Activated CD8-positive, alpha-beta memory T cell treated with anti-CD3 and anti-CD28 coated beads for 1 hour (primary cell): ENCODE measurements at places on chromosomes 5 and 9.

DNA sequence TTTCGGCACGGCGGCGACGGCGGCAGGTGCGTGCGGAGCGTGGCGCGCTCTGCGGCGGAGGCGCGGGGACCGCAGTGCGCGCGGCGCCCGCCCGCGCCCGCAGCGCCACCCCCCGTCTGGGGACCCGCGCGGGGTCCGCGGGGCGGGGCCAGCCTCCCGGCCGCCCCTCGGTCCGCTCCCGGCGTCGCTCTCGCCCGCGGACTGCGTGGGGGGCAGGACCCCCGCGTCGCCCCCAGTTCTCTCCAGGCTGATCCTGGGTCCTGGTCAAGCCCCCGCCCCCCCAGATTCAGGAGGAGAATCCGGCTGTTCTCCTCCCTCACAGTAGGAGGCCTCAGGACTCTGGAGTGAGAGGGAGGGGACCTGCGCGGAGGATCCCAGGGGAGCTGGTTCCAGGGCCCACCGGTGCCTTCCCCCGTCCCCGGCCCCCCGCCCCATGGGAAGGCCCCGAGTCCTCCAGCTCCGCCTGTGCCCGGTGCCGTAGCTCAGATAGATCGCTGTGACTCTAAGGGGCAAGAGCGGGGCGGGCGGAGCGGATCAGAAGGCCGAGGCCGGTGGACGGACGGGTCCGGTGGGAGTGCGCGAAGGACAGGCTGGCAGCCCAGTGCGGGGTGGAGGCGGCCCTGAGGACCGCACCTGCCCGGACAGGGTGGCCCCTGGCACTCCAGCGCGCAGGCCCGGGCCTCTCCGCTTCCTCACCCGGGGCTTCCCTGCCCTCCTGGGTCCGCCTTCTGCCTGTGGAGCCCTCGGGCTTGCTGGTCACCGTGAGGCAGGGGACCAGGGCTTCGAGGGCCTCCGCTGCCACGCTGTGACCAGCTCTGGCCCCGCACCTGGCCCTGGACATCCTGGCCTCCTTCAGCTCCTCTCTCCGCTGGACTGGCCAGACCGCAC is at the start of gene RNF208:
Gene RNF208, minus strand, starts transcription at position 51 of the 888 bp plus-strand sequence. CDS start 1,028 bp downstream, outside the sequence.
- no peak for DNase-seq

DNA sequence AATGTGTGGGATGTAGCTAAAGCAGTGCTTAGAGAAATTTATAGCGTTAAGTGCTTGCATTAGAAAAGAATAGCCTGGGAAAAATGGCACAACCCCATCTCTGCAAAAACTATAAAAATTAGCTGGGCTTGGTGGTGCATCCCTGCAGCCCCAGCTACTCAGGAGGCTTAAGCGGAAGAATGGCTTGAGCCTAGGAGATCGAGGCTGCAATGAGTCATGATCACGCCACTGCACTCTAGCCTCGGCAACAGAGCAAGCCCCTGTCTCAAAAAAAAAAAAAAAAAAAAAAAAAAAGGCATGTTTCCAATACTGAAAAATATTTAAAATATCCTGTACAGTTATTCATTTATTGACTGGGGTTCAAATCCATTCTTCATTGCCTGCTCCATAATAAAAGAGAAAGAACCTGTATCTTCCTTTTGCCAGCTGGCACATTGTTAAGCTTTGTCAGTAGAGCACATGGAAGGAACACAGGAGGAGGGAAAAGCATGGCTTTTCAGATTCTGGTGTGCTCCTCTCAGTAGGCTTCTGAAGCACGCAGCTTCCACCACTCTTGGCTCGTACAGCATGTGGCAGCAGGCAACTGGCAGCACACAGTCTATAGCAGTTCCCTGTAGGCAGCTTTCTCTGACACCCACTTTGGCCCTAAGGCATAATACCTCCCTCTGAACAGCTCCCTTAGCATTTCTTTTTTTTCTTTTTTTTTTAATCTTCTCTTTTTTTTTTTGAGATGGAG is 73.5 kb downstream of the TRIM36 start:
- no peak for DNase-seq

DNA sequence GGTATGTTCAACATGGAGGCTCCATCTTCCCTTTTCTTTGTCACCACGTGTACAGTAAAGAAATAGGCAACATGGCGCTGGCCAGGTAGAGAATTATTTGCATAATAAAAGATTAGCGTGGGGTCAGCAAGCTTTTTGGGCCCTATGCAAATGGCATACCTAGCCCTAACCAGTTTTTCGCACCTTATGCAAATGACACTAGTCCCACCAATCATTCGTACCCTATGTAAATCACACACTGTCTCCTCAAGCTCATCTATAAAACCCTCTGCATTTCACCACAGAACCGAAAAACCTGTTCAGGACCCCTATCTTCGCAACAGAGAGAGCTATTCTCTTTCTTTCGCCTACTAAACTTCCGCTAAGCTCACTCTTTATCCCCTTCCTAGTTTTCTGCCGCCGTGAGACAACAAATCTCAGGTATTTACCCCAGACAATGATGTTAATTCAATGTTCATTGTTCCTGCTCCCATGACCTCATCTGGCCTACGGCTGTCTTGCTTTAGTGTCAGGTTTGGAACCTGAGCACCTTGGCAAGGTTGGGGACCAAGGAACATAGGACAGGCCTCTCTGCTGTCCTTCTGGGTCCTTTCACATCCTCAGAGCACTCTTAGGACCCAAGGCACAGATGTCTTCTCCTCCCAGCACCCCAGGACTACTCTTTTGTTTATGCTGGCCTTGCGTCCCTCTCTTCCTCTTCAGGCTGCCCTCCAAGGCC is 180.7 kb upstream of the RAI14 start:
- DNase-seq: no peak

GRCh38 chr5:79256563-79256962 is 20.6 kb downstream of the JMY start:
- DNase-seq: no peak

GRCh38 chr5:134070725-134071613 is 43.5 kb upstream of the TCF7 start:
- no peak for DNase-seq

DNA sequence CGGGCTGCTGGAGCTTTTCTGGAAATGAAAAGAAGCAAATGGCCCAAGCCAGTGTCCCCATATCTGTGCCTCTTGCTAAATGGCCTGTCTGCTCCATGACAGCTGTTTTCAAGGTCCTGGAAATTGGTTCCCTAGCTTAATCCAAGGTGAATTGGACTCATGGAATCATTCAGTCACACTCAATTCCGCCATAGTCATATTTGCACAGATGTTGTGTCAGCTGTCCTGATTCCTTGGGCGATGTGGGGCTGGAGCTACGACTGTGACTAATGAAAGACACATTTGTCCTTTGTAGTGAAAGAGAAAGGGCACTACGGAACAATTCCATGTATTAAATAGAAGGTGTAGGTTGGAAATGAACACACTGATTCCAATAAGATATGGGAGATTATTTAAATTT is 102.9 kb upstream of the MEGF10 start:
- no peak for DNase-seq

- DNase-seq: peak; percentile 53
These were observed 2.3 kb upstream of the POMT1 start for GRCh38 chr9:131500377-131500776.

DNA sequence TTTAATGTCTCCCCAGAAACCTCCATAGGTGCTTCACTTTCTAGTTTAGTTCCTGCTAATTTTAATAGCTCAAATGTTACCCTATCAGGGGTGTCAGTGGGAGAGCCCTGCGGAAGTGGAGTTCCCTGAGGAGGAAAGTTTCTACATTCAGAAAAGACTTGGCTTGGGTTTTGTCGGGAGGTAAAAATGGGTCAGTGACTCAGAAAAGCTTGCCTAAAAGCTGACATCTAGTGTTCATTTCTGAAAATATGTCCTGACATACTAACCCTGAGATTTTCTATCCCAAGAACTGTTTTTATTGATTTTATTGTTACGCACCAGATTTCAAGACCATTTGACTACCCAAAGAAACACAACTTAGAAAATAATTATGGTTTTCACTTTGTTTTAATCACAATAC is 40.9 kb upstream of the GLDC start:
- no peak for DNase-seq

DNA sequence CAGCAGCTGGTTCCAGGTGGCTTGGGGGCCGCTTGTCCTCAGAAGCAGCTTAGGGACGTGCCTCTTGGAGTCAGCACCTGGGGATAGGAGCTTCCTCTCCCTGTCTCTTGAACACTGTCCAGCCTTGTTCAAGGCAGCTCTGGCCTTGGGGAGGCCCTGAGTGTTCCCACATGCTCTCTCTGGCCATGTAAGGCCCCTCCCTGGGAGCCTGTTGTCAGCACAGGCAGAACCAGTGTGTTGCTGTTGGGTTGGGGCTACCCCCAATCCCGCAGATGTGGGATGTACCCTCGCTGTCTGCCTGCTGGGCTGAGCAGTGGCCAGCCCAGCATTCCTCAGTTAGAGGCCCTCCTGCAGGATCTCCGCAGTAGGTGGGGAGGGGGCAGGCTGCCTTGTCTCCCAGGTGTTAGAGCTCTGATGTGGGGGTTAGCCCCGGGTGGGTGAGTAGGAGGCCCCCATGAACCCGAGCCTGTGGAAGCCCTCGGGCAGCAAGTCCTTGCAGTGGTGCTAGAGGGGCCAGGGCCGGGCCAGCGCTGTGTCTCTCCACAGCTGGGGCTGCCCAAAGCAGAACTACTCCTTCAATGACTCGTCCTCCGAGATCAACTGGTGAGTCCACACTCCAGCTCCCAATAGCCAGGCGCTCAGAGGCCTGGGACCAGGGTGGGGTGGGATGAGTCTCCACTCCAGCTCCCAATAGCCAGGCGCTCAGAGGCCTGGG is 51.6 kb downstream of the KCNT1 start:
- no peak for DNase-seq

DNA sequence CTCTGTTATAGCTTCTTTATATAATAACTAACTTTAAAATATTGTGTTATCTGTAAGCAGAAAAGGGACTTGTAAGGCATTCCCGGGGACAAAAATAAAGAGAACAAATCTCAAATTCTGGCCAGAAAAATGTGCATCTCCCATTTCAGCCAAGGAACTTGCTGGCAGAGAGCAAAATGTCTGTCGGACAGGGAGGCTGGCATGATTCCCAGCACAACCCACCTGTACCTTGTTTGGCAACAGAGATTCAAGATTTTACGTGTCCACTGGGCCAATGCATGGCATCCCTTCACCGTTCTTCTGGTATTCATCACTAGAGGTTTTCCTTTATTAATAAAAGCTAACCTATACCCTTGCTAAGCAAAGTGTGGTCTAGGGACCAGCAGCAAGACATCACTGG is 566.6 kb downstream of the PSAT1 start:
- DNase-seq: no peak

DNA sequence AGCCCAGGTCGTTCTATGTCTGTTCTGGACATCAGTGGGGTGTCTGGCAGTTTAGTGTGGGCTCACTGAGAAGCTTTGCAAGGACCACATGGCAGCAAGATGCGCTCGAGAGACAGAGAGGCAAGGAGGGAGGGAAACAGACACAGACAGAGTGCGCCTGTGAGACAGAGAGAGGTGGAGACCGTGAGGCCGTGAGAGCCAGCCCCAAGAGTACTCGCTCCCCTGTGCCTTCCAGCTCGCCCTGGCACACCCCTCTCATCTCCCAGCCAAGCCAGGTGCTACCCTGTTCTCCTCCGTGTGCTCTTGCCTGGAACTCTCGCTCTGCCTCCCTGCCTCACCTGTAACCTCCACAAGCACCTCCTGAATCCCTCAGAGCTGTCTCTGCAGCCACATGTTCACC is 106.8 kb downstream of the EHMT1 start:
- no peak for DNase-seq

DNA sequence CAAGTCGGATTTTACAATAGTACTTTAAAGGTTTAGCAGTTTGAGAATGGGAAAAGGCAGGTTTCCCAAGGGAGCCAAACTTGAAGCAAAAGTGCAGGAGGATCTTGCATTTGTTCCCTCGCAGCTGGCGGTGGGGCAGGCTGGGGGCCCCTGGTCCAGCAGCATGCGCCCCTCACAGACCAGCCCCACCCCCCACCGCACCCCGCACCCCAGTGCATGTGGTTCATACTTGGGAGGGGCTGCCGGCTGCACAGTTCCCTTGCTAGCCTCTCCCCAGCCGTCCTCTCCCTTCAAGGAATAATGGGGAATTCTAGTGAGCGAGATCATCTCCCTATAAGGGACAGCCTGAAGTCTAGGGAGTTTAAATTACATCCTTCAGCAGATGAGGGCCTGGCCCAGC is 273.1 kb upstream of the IRX2 start:
- DNase-seq: no peak

DNA sequence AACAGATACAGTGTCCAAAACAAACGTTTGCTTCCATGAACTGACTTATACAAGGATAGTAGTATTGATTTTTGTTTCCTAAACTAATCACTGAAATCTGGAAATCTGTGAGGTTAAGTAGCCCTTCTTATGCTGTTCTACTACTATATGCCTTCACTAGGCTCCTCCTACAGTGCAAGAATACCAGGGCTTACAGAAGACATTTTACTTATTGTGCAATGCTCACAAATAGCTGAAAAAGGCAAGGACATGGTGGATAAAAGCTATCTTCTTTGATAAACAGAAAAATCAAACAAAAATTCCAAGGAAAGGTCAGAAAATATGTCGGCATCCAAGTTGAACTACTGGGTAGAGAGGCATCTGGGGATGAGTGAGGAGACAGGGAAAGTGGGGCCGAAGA is 61.9 kb downstream of the OXCT1 start:
- DNase-seq: no peak

DNA sequence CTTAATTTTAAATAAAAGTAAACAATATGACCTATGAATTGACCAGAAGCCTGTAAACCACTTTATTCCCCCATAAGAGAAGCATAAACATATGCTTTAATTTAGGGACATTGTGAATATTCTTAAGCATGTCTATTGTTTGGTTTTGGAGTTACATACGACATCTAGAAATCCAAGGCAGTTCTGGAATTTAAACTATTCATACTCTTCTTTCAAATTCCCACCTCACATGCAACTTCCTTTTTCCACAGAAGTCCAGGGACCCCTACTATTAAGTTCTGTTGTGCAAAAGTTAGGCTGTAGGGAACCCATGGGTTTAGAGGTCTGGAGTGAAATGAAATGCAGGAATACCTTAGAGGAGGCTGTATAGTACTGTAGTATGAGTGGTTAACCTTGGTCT is 2.1 kb downstream of the RIC1 start:
- DNase-seq: no peak

- no peak for DNase-seq
These were observed 5.6 kb downstream of the CDX1 start for GRCh38 chr5:150172145-150172544.

GRCh38 chr5:8391911-8392310 is 523.0 kb downstream of the MTRR start:
- DNase-seq: no peak

GRCh38 chr9:98983295-98984268 is 39.9 kb downstream of the COL15A1 start:
- no peak for DNase-seq

- peak; percentile 68 for DNase-seq
These were observed at the start of gene FXN for GRCh38 chr9:69035438-69036308. TSS of gene FXN (plus strand) at chr9:69035752. CDS start at chr9:69035783, 31 bp downstream.

GRCh38 chr9:113556877-113557593 is 93.5 kb downstream of the RGS3 start:
- no peak for DNase-seq

- DNase-seq: no peak
These were observed 131.7 kb downstream of the ACTL7B start for GRCh38 chr9:108724122-108724521.

DNA sequence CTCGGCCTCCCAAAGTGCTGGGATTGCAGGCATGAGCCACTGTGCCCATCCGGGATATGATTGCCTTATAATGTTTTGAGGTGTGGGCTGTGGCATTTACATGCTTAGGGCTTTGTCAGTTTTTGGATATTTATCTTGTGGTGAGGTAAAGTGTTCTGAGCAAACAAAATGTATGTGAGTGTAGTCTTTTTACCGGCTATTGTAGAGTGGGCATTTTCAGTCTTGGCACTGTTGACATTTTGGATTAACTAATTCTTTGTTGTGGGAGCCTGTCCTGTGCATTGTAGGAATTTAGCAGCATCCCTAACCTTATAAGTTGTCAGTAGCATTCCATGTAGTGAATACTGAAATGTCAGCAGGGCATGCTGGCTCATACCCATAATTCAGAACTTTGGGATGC is 21.6 kb downstream of the G3BP1 start:
- no peak for DNase-seq
